ENCODE measurements at places on chromosomes 2 and 18.
A peak's percentile ranks its signal among the peaks of the same experiment; 100 is the strongest.

DNA sequence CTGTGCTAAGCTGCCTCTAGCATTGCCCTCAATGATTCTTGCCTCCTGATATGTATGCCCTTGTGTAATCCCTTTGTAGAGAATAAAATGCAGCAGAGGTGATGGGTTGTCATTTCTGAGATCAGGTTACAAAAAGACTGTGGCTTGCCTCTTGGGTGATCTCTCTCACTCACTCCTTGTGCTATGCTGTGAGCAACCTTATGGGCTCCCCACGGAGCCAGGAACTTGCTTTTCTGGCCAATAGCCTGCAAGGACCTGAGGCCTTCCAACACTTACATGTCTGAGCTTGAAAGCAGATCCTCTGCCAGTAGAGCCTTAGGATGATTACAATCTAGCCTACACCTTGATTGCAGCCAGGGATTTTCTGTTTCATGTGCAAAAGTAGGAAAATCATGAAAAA, 123.1 kb upstream of the XIRP2 start:
- DNase-seq: no peak

DNA sequence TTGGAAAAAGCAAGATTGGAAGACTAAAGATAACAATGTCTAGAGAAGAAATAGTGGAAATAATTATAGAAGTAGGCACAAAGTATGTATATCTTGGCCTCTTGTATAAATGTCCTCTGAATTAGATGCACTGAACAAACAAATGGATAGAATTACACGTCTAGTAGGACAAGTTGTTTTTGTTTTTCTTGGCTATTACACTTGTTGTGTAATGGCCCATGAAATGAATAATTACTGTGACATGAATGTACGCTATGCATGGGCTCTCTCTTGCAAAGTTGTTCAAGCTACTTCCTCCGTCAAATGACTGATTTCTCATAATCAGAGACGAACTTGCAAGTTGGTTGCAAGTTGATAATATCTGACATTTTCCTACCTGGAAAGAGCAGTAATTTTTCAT, 126.2 kb downstream of the PDE1A start:
- no peak for DNase-seq

- peak; percentile 30 for DNase-seq
These were observed 27.3 kb upstream of the INHBB start for GRCh38 chr2:120318626-120319025.

- DNase-seq: no peak
These were observed 467.5 kb downstream of the FBXO15 start for GRCh38 chr18:73679941-73680712.

GRCh38 chr18:2891526-2892431, 45.0 kb downstream of the EMILIN2 start:
- DNase-seq: no peak

DNA sequence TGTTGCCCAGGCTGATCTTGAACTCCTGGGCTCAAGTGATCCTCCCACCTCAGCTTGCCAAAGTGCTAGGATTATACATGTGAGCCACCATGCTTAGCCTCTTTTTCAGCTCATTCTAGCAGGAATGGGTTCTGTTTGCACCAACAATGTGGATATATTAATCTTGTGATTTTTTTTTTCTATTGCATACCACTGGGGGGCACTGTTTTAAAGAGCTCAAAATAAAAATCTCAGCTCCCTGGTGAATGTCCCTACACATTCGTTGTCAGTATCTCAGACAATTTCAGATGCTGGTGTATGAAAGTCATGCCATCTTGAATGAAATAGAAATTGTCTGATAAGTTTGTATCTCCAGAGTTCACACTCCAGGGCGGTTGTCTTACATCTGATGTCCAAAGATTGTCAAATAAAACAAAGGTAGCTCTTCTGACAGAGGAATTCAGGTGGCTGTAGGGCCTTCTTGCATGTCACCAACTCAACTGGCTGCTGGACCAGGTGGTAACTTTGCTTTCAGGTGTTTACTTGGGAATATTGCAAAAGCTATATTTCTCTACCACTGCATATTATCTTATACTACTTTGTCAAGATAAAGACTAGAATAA, 3.1 kb upstream of the MATN3 start:
- no peak for DNase-seq

- DNase-seq: no peak
These were observed 29.6 kb upstream of the ALPP start for GRCh38 chr2:232348936-232349335.

GRCh38 chr2:20356042-20356441, 5.4 kb upstream of the PUM2 start:
- no peak for DNase-seq

GRCh38 chr18:67072791-67073190, 443.7 kb downstream of the DSEL start:
- DNase-seq: peak; percentile 11

- DNase-seq: no peak
These were observed 11.4 kb upstream of the CNDP1 start for GRCh38 chr18:74522635-74523548.

DNA sequence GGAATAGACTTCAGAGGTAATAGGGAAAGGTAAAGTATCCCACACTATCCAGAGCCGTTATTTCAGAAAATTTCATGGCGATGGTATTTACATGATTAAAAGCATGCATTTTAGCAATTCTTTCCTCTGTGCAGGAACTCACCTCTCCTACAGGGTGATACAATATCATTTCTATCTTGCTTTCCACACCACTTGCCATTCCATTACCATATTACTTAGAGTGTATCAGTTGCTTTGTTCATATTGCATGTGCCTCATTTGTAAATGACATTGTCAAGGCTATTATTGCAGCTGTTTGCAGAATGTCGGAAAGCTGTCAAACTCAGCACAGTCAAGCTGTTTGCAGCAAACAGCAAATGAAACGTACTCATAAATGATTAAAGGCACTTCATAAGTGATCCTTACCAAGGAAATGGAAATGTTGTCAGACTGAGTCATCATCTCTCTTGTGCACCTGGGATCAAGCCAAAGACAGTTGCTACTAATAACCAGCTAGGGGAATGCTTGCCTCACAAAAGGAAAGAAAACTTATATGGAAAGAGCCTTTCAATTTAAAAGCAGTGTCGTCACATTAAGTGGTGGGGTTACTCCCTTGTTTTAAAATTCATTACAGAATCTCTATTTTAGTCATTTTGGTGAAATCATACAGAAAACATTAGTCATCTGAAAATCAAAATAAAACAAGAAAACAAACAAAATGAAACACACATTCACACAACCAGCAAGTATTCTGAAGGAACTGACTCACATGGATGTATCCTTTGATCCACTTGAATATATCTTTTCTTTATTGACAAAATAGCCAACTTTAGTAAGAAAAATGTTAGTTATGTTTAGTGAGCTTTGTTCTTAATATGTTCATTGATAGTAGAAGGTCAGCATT, 1064.1 kb upstream of the CNTNAP5 start:
- DNase-seq: no peak

GRCh38 chr2:151664520-151664919, 69.8 kb downstream of the NEB start:
- DNase-seq: no peak

DNA sequence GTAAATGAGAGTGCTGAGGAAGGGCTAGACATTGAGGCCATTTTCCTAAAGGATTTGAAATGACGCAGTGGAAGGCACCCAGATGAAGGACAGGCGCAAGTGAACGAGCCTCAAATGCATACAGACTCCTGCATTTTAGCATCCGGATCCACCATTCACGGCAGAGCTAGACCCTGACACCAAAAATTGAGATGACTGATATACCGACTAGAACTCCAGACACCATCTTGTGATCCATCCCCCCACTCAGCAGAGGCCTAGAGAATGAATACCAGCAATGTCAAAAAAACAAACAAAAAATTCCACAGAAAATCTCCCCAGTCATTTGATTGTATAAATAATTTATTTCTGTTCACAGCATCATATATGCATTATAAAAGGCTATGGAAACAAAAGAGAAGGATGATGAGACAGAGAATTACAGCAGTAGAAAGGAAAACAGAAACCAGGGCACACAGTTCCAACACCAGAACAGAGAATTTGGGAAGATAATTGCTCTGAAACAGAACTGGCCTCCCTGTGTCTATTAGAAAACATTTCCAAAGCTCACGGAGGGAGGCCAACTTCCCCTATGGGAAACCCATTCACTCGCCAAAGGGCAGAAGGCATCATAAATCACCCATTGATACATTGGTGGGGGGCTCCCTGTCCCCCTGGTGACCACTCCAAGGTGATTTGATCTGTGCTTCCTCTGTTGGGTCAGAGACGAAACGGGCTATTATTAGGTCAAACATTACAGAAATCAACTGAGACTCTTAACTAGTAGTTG, 4.0 kb downstream of the ARL4C start:
- no peak for DNase-seq

DNA sequence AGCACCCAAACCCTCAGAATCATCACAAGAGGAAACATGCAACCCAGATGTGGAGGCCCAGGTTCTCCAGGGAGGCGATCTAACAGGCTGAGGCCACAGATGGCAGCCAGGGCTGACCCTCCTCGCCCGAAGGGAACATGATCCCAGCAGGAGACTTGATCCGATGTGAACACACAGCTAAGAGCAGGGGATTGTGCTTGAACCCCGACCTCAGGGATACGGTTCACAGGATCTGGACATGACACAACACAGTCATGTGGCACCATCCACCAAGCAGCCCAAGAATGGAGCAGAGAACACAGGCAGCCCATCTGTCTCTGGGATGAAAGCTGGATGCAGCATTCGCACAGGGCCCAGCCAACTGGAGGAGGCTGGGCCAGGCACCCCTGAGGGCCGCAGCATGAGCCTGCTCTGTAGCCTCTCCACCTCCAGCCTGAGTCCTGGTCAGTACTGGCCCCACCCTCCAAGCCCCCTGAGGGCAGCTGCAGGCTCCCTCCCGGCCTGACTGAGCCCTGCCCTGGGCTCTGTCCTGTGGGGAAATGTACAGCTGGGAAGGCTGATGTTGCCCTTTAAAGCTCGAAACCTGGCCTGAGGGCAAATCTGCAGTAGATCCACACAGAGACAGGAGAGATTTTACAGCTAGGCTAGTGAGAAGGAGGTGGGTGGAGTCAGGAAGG, 39.0 kb downstream of the AQP12A start:
- DNase-seq: no peak

GRCh38 chr2:149661844-149662243, 74.3 kb upstream of the MMADHC start:
- DNase-seq: no peak

DNA sequence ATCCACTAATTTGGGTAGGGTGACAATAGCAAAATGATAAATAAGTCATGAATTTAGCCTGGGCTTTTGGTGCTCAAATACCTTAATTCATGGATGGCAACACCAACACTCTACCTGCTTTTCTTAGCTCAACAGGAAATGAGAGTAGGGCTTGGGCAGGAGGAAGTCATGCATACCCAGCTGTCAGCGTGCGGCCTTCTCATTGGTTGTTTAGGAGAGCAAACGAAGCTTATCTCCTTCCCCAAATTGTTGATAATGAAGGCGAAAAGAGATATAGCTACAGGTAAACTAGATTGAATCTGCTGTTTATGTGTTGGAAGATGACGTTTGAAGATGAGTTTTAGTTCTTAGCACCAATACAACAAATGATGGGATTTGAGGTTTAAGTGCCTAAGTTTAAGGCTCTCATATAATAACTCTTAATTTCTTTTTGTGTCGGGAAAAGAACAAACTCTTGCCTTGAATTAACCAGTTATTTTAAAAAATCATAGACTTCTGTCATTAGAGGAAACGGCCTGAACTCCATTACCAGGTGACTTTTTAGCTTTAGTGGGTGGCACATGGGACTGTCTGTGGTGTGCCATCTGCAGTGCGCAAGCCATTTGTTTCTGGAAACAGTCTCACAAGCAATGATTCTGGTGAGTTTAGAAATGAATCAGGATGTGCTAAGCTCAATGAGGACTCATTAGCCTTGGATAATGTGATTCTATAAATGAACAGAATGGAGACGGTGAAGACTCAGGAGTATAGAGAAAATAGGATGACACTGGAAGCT, 19.8 kb downstream of the MAP4K4 start:
- DNase-seq: no peak

- no peak for DNase-seq
These were observed 69.4 kb upstream of the UBE2E3 start for GRCh38 chr2:180910831-180911665.

DNA sequence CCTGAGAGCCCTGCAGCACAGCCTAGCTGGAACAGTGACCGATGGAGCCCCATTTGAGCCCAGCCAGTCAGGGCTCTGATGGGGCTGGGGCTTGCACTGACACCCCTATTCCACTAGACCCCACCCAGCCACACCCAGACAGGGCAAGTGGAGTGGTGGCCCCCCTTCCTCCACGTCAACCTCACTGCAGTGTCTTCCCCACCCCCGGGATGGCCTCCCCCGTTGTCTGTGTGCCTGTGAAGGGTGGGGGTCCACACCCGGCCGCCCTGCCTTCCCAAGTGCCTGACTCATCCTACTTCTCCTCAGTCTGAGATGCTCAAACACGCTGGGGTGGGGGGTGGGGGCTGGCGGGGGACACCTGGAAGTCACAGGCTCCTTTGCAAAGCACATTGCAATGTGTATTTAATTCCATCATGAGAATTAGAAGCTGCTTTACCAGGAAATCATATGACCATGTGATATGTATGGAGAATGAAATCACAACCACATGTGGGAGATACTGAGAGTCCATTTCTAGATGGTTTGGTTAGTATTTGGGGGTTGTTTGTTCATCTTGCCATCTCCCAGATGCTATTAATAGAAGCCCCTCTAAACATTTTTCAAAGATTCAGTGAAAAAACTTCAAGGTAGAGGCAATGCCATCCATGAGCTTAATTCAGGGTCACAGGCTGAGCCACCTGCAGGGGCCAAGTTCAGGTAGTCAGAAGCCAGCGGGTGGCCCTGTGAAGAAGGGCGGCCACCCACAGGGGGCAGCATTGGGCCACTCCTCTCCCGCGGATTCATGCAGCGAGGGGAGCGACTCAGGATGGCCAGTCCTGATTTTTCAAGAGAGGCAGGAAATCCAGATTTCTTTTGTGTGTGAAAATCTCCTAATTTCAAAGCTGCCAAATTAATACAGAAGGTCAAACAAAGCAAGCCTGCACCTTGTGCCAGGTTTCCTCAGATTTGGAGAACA, 22.7 kb upstream of the GMPPA start:
- peak; percentile 90 for DNase-seq

DNA sequence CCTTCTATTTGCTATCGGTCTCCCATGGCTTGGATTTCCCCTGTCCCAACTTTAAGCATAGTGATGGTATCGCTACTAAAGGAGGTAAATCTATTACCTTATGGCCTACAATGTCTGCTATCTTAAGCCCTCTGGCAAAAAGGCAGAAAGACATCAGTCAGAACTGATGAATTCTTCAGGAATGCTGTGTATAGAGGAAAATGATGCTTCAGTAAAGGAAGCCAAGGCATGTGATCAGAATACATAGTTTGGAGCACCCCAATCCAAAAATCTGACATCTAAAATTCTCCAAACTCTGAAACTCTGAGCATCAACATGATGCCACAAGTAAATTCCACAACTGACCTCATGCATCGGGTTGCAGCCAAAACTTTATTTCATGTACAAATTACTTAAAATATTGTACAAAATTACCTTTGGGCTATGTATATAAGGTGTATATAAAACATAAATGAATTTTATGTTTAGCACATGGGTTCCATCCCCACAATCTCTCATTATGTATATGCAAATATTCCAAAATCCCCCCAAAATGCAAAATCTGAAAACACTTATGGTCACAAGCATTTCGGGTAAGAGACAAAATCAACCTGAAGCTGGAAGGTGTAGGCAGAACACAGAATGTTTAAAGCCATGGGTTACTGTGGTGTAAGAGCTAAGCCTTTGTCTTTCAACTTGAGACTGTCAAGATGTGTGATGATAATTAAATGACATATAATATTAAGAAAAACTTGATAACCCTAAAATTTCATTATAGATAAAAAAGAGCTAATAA, 66.2 kb downstream of the CUL3 start:
- no peak for DNase-seq
